ENCODE measurements at places on chromosomes 12 and 14. TPM values are rescaled to one million over a fixed set of nuclear protein-coding genes. Genes with fewer than 3 reads are reported as not detected.

- DNase-seq: no peak
These were observed 66.8 kb upstream of the JDP2 start for GRCh38 chr14:75361041-75361440.

Gene LAG3
- 0.37 TPM for total RNA-seq

DNA sequence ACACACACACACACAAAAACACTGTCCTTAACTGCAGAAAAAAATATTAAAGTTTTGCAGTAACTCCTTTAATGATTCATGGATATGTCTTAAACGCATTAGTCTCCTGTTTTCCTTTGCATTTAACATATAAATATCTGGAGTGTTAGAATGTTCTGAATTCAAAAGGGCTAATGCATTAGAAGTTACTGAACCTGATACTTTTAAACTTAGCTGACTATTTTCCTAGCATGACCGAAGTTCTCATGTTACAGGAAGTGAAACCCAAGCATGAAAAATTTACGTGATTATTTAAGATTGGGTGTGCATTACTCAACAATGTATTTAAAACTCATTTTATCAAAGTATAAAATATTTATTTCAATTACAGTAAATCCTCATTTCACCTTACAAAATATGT, 791.2 kb downstream of the FLRT2 start:
- no peak for DNase-seq

Gene ZFC3H1
- total RNA-seq: 15.3 TPM

Measured in left ventricle myocardium superior (tissue), 1 donor.